ENCODE measurements at places on chromosomes 7 and 10.

- DNase-seq: no peak
These were observed 22.2 kb downstream of the MMS19 start for GRCh38 chr10:97475936-97476594.

DNA sequence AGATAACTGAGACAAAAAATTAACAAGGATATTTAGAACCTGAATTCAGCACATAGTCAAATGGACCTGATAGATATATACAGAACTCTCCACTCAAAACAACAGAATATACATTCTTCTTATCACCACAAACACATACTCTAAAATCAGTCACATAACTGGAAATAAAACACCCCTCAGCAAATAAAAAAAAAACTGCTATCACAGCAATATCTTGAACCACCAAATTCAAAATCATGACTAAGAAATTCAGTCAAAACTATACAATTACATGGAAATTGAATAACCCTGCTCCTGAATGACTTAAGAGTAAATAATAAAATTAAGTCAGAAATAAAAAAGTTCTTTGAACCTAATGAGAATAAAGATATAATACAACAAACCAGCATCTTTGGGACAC, 30.0 kb upstream of the ZNF722 start:
- no peak for DNase-seq

- DNase-seq: no peak
These were observed 891.9 kb upstream of the MBL2 start for GRCh38 chr10:53664282-53665019.

DNA sequence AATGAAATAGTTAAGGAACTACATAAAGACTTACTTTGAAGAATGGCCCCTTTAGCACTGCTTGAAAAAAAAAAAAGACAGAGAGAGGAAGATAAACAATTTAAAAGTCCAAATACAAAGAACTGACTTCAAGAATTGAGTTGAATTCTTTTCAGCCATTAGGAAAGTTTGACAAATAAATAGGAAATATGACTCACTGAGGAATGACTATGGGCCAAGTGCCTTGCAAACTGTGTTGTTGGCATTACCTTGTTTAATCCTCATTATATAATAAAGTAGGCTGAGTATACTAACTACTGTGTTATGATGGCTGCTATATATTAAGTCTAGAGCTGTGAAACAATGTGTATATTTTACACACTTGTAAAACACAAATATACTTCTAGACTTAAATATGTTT, 151.1 kb downstream of the ELMO1 start:
- no peak for DNase-seq

DNA sequence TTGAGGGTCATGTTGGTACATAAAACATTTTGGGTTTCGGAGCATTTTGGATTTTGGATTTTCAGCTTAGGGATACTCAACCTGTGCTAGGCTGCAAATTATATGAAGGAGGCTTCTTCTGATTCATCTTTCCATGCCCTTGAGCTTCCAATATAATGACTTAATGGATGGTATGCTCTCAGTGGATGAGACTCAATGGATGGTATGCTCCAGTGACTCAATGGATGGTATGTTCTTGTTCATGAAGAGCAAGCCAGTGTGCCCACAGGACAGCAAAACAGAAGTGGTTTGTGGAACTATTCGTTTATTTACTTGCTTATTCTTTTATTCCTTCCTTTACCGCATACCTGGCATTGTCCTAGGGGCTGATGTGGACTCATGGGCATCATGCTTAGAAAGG, 969.6 kb downstream of the LRMDA start:
- no peak for DNase-seq

DNA sequence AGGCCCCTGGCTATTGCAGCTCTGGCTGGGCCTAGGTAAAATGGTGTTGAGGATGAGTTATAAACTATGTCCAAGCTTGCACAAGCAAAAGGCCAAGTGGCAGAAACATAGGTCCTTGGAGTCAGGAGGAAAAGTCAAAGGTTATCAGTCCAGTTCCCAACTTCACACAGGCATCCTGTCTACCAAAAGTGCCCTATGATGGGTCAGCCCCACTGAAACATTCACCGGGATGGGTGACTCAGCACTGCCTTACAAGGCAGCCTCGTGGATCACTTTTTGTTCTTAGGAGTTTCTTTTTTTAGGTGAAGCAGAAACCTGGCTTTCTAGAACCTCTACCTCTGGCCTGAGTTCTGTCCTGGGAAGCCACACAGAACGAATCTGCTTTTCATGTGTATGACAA, 158.8 kb upstream of the LYZL2 start:
- no peak for DNase-seq

DNA sequence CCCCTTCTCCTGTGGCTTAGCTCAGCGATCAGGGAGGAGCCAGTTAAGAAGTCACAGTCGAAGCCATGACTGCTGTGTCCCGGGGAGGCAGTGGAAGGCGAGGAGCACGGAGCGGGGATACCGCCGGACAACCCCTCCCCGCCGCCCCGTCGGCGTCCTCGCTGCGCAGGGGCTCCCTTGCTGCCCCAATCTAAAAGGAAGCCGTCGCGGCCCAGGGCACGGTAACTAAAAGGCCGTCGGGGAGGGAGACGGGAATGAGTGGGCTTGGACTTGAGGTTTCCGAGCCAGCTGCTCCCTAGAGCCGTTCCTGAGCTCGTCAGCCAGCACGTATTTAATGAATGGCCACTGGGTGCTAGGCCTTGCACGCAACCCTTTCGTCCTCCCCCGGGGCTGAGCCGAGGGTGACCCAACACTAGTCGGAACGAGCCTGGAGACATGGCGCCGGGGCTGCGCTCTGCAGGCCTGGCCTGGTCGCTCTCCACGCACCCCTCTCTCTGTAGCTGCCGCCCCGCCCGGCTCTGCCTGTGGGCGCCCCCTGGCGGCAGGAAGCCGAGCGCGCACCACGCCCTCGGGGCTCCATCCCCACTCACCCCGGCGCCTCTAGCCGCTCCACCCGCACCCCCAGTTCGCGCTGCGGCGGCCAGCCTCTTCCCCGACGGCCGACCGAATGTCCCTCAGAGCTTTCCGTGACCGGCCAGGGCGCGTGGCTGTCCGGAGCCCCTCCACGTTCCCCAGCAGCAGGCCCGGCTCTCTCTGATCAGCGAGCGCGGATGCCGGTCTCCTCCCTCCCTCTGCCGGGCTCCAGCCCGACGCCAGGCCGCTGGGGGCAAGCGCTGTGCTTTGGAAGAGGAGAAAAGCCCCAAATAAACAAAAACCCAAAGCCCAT, 29.3 kb upstream of the KCNK18 start:
- DNase-seq: peak; percentile 41

DNA sequence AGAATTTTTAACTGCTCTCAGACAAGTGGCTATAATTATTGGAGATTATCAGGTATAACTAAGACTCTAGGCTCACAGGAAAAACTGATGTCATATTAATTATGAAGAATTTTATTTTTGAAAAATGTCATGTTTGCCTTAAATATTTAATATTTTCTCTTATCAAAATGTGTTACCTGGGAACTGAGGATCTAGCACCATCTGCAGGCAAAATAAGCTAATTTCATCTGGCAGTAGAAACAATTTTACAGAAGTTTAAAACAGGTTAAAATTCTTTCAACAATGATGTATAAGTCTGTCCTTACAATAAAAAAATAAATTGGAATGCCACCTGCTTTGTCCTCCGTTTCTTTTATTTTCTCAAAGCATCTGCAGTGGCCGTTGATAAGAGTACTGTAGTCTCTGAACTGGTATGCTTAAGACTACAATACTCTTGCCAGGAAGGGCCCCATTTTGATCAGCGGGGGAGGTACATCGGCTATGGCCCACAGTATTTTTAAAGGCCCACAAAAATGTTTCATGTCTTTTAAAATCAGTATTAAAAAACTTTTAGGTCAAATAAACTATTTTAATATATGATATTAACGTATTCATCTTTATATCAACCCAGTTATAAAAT, 81.3 kb downstream of the VWDE start:
- no peak for DNase-seq

GRCh38 chr10:47027784-47028260, 116.6 kb downstream of the PTPN20 start:
- no peak for DNase-seq

GRCh38 chr10:12375076-12375504, 25.7 kb downstream of the CAMK1D start:
- no peak for DNase-seq

GRCh38 chr10:76558996-76559891, 1078.4 kb downstream of the KCNMA1 start:
- DNase-seq: no peak

- no peak for DNase-seq
These were observed 12.2 kb downstream of the HNRNPA2B1 start for GRCh38 chr7:26188206-26188956.

Data from activated T-helper 9 cell treated with anti-CD3 and anti-CD28 coated beads, Interleukin-2, amount 50 U/mL, for 16 hours (primary cell).